GM23248 (cell line): ENCODE measurements at places on chromosomes 4 and X.
A peak's percentile ranks its signal among the peaks of the same experiment; 100 is the strongest.

DNA sequence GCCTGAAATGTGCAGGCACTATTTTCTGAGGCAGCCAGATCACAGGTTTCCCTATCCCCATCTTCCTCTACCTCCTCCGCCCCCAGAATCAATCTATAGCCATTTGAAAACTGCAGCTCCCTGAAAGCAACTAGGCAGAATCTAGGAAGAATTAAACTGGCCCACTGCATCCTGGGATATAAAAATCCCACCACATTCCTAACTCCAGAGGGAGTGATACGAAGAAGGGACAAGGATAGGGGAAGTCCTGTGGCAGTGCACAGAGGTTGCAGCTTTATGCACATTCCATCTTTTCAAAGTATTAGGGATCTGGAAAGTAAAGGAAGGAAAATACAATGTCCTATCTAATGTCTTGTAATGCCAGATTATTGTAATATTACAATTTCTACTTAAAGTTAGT is 18.3 kb upstream of the HERC3 start:
- DNase-seq = peak; percentile 39
- H3K4me3 ChIP-seq = no peak overlapping the region
- H3K4me1 ChIP-seq = peaks cover 18% of the 10 kb centered on the region
- H3K36me3 ChIP-seq = no peaks in the 10 kb centered on the region
- no peak overlapping the region for H3K27ac ChIP-seq

GRCh38 chr4:92182736-92183407 is 120.9 kb upstream of the GRID2 start:
- H3K36me3 ChIP-seq = no peaks in the 10 kb centered on the region
- no peak for DNase-seq
- no peaks in the 10 kb centered on the region for H3K4me1 ChIP-seq
- no peak overlapping the region for H3K4me3 ChIP-seq
- H3K27me3 ChIP-seq = no peaks in the 10 kb centered on the region
- no peak overlapping the region for H3K27ac ChIP-seq

DNA sequence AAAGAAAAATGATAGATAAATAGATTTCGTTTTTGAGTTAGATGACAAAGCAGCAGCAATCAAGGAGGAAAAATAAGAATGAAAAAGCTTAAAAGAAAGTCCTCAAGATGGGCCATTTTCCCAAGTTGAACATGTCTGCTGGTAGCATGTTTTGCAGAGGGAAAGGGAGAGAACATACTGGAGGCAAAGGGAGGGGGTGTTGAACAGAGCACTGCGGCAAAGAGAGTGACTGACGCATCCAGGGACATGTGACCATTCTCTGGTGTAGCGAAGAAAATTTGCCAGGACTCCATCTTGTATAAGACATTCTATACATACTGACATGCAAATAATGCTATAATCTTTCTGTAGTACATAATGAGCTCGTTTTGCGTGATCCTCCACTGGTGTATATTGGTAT is 1.2 kb downstream of the LINC00632 start:
- no peak overlapping the region for H3K27ac ChIP-seq
- peak; percentile 34 for DNase-seq
- H3K4me1 ChIP-seq = no peaks in the 10 kb centered on the region

DNA sequence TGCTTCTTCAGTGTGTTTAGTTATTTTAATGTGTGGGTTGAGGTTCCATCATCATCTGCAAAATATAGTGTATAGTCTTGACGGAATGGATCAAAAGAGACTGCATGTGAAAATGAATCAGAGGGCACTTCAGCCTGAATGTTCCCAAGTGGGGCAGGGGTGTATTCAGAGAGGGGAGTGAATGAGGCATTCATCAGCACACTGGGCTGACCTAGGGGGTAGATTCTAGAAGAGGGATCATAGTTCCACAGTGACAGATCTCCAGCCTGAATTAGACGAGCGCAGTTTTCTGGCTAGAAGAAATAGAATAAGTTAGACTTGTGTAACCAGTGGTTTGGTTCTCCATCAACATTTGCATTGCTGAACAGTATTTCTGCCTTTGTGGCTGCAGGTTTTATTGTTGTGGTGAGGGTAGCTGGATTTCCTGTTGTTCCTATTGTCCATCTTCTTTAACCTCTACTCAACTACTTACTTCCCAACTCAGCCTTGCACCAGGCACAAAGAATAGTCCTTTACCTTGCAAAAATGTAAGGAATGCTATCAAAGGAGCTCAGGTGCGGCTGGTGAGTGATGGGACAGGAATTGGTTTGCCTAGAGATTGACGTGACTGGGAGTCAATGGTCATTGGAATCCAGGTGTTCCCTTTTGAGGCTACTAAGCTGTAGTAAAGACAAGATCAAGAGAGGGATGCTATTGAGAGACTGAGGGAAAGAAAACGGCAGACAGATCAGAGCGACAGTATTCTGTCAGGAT is 50.9 kb downstream of the NAP1L5 start:
- H3K27ac ChIP-seq = no peak overlapping the region
- no peak overlapping the region for H3K4me3 ChIP-seq
- H3K4me1 ChIP-seq = no peaks in the 10 kb centered on the region
- no peaks in the 10 kb centered on the region for H3K27me3 ChIP-seq
- DNase-seq = no peak
- H3K36me3 ChIP-seq = no peaks in the 10 kb centered on the region

DNA sequence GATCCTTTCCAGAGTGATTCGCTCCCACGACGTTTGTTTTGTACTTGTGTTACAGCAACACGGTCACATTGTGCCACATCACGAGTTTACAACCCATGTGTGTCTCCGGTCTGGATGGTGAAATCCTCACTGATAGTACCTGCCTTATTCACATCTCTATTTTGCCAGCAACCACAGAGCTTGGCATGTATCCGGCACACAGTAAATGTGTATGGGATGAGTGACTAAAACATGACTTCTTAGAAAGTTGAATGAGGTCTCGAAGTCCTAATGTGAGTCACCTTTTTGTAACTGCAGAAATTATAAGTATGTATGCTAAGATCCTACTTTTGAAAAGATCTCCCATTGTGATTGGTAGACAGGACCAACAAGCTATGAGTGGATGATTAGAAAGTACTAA is 7.5 kb downstream of the STOX2 start:
- no peak for DNase-seq
- no peak overlapping the region for H3K4me3 ChIP-seq
- no peak overlapping the region for H3K27ac ChIP-seq
- H3K27me3 ChIP-seq = peaks cover 8% of the 10 kb centered on the region
- no peaks in the 10 kb centered on the region for H3K4me1 ChIP-seq

GRCh38 chr4:10784621-10785020 is 100.1 kb upstream of the CLNK start:
- no peak overlapping the region for H3K27ac ChIP-seq
- no peaks in the 10 kb centered on the region for H3K36me3 ChIP-seq
- peaks cover 11% of the 10 kb centered on the region; the same call in 1 of the 2 replicates for H3K4me1 ChIP-seq
- no peak for DNase-seq
- no peak overlapping the region for H3K4me3 ChIP-seq

GRCh38 chr4:109209647-109210046 is 92.8 kb downstream of the COL25A1 start:
- 0 out of 2 replicates have a peak, but pooled peaks cover 4% of the 10 kb centered on the region for H3K27me3 ChIP-seq
- H3K4me1 ChIP-seq = peaks cover 8% of the 10 kb centered on the region
- H3K27ac ChIP-seq = no peak overlapping the region
- no peak for DNase-seq
- no peak overlapping the region for H3K4me3 ChIP-seq

- H3K4me1 ChIP-seq = peaks cover 15% of the 10 kb centered on the region
- H3K4me3 ChIP-seq = no peak overlapping the region
- peaks cover 12% of the 10 kb centered on the region for H3K36me3 ChIP-seq
These were observed 64.0 kb downstream of the SMAD1 start for GRCh38 chr4:145545538-145546174.

DNA sequence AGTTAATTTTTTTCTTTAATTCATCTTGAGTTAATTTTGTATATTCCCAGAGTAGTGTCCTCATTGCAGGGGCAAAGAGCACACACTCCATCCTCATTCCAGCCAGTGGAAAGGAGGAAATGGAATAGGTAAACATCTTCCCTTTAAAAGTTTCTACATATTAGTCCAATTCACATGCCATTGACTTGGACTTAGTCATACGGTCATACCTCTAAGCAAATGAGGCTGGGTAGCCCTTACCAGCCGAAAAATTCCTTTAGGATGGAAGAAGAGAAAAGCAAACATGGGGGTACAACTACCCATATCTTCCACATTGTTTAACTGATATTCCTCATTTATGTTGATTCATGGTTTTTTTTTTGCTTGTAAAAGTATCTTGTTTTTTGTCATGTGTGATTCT is 37.4 kb upstream of the NDP start:
- H3K27ac ChIP-seq = no peak overlapping the region
- DNase-seq = no peak
- H3K4me1 ChIP-seq = peaks cover 17% of the 10 kb centered on the region
- H3K4me3 ChIP-seq = no peak overlapping the region
- no peaks in the 10 kb centered on the region for H3K36me3 ChIP-seq

DNA sequence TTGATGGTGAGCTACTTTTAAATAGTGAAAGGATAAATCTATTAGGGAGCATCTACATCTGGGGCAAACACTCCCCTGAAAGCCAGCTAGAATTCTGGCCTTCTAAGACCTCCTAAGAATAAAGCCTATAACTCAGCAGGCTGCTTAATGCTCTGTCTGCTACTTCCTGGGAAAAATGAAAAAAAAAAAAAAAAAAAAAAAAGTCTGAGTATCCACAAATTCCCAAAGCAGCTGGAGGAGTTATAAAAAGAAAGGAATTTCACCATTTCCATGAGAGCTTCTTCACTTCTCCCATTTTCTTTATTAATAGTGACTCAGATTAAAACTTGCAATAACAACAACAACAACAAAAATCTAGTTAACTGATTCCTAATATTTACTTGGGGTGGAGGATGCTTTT is 511.2 kb downstream of the INPP4B start:
- H3K4me3 ChIP-seq = no peak overlapping the region
- no peaks in the 10 kb centered on the region for H3K27me3 ChIP-seq
- H3K27ac ChIP-seq = no peak overlapping the region
- no peaks in the 10 kb centered on the region for H3K36me3 ChIP-seq
- no peak for DNase-seq

GRCh38 chr4:73525611-73526010 is 44.1 kb downstream of the AFM start:
- H3K4me1 ChIP-seq = peaks cover 8% of the 10 kb centered on the region; the same call in 1 of the 2 replicates
- no peak overlapping the region for H3K4me3 ChIP-seq
- no peak for DNase-seq

DNA sequence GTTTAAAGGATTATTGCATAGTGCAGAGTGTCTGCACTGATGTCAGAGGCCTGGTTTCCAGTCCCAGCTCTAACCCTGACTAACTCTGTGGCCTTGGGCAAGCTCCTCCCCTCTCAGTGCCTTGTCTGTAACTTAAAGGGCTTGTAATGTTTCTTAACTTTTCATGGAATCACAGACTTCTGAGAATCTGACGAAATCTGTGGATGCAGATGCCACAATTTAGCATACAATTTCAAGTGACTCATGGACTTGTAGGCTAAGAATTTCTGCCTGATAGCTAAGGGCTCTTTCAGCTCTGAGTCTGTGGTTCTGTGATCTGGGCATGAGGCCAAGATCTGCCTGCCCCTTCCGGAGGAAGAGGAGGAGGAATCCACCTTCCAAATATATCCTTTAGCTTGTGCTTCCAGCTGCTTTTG is 236.9 kb downstream of the AR start:
- peak overlapping the region; percentile 60 for H3K4me3 ChIP-seq
- peak overlapping the region; percentile 86 for H3K27ac ChIP-seq
- DNase-seq = peak; percentile 92
- no peaks in the 10 kb centered on the region for H3K36me3 ChIP-seq
- H3K27me3 ChIP-seq = no peaks in the 10 kb centered on the region

DNA sequence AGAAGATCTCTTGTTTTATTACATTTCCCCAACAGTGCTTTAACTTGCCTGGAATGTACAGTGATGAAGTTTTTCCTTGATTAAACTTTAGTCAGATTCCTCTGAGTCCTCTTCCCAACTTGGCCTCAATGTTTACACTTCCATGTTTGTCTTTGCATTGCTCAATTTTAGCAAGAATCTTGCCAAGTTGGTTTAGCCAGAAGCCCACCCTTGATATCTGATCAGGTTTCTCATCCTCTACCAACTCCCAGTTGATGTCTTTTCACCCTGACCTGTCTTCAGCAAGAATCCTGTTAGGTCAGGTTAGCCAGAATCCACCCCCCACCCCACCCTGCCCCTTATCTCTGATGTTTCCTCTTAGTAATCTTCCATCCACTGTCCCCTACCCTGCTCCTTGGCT is 120.9 kb downstream of the MBNL3 start:
- no peaks in the 10 kb centered on the region for H3K27me3 ChIP-seq
- H3K27ac ChIP-seq = no peak overlapping the region
- no peak for DNase-seq
- no peaks in the 10 kb centered on the region for H3K36me3 ChIP-seq
- no peaks in the 10 kb centered on the region for H3K4me1 ChIP-seq
- no peak overlapping the region for H3K4me3 ChIP-seq

DNA sequence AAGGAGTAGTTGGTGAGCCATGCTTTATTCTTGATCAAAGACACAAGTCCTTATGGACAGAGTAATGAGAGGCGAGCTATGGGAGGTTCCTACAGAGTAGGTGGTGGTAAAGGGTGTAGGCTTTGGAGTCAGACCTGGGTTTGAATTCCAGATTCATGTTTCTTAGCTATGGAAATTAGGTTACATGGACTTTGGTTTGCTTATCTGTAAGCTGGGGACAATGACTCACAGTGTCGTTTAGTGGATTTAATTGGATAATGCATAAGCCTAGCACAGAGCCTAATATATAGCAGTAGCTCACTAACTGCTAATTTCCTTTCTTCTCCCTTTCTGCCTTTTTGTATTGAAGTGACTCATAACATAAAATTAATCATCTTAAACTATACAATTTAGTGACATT is 5.0 kb upstream of the TRPC5 start:
- no peak for DNase-seq
- no peak overlapping the region for H3K4me3 ChIP-seq
- H3K27me3 ChIP-seq = no peaks in the 10 kb centered on the region
- H3K4me1 ChIP-seq = no peaks in the 10 kb centered on the region
- H3K27ac ChIP-seq = no peak overlapping the region

DNA sequence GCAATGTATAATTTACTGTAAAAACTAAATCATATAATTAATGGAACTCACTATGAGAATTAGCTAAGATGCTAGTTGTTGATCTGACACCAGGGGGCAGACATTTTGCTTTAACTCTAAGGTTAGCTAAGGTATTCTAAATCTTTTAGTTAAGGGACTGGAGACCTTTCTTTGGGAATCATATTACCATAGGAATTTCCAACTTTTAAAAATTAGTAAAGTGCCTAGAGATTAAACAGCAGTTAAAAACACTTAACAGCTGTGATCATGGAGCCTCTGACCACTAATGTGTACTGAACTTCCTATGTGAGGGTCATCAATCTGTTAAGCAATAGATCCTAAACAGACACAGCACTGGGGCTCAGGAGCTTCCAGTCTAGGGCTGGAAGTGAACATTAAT is 226.6 kb downstream of the NSUN7 start:
- no peak overlapping the region for H3K27ac ChIP-seq
- no peak overlapping the region for H3K4me3 ChIP-seq
- DNase-seq = peak; percentile 72
- H3K4me1 ChIP-seq = peaks cover 6% of the 10 kb centered on the region; the same call in 1 of the 2 replicates
- no peaks in the 10 kb centered on the region for H3K27me3 ChIP-seq
